Progenitor cell of endocrine pancreas (in vitro differentiated cells): ENCODE measurements at places on chromosomes 16 and 17. TPM values are rescaled to one million over a fixed set of nuclear protein-coding genes. Genes with fewer than 3 reads are reported as not detected.

GRCh38 chr16:86076606-86077005 is 177.6 kb downstream of the IRF8 start:
- H3K36me3 ChIP-seq, result no peaks in the 10 kb centered on the region
- no peak overlapping the region for H3K4me3 ChIP-seq

DNA sequence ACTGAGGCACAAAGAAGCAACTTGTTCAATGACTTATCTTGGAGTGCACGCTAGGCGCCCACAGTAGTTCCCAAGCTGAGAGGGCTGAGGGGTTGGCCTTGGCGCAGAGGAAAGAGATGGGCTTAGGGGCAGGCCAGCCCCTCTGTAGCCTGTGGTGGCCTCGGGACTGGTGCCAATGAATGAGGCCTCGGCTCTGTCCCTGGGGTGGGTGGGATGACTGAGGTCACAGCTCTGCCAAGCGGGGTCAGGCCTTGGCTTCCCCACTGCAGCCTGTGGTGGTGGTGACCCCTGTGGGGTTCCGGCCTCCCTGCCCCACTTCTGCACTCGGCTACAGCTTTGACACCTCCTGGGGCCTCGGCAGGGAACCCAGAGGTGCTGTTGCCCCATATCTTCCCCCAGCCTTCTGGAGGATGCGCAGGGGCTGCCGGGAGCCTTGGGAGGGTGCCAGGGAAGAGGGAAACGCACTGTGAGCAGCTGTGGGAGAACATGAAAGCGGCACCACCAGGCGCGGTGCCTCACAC is 46.0 kb downstream of the BEAN1 start:
- no peak overlapping the region for H3K27ac ChIP-seq
- H3K36me3 ChIP-seq, result no peaks in the 10 kb centered on the region
- peaks cover 44% of the 10 kb centered on the region for H3K27me3 ChIP-seq

DNA sequence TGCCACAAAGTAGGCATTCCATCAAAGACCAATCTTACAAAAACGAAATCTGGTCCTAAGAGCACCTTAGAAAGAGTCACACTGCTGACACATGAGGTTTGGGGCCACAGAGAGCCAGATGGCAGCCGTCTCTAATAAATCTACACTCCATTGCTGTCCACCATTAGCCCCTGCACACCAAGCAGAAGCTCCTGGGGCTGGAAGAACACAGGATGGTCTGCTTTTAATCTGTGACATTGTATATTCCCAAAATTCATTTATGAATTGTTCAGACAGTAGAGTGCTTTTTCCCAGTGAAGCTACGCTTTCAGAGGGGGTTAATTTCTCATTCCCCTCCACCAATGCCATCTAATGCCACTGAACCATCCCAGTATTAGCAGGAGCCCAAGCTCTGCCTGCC is 1.6 kb downstream of the CYB561 start:
- peak overlapping the region; percentile 76 for H3K4me3 ChIP-seq
- peaks cover 6% of the 10 kb centered on the region for H3K4me1 ChIP-seq
- no peak for DNase-seq
- peaks cover 4% of the 10 kb centered on the region for H3K27me3 ChIP-seq

- H3K27me3 ChIP-seq, result peaks cover 25% of the 10 kb centered on the region
- H3K36me3 ChIP-seq, result peaks cover 2% of the 10 kb centered on the region
- H3K27ac ChIP-seq, result peak overlapping the region; percentile 56
- DNase-seq, result no peak
Measured at GRCh38 chr16:986925-987582, 5.5 kb downstream of the SOX8 start.

DNA sequence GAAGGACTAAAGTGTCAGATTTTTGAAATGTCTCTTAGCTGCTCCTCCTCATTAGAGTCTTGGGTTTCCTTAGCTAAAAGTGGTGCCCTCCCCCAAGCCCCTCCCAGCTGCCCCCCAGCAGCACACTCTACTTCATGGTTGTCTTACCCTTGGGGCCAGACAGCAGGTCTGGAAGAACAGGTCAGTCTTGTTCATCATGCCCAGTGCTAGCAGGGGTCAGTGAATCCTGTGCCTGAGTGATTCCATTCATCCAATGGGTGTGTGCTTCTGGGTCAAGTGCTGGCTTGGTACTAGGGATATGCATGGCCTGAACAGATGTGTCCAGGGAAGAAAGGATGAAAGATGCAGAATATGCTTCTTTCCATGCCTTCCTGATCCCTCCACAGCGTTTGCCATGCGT is 93.2 kb downstream of the GNAO1 start:
- H3K27me3 ChIP-seq, result no peaks in the 10 kb centered on the region
- H3K36me3 ChIP-seq, result no peaks in the 10 kb centered on the region
- no peak overlapping the region for H3K4me3 ChIP-seq
- no peaks in the 10 kb centered on the region for H3K4me1 ChIP-seq
- DNase-seq, result no peak

GRCh38 chr17:78268191-78268874 is 36.9 kb downstream of the TMEM235 start:
- peak overlapping the region; percentile 42 for H3K4me3 ChIP-seq
- H3K27ac ChIP-seq, result peak overlapping the region; percentile 90
- DNase-seq, result no peak
- H3K4me1 ChIP-seq, result peaks cover 50% of the 10 kb centered on the region

- no peak overlapping the region for H3K27ac ChIP-seq
- H3K4me1 ChIP-seq, result peaks cover 25% of the 10 kb centered on the region
- H3K27me3 ChIP-seq, result peaks cover 20% of the 10 kb centered on the region
- no peak overlapping the region for H3K4me3 ChIP-seq
- no peak for DNase-seq
Measured at GRCh38 chr16:54489225-54490111, 202.9 kb upstream of the IRX3 start.

GRCh38 chr16:50593410-50594150 is 45.4 kb downstream of the NKD1 start:
- peak overlapping the region; percentile 64 for H3K27ac ChIP-seq
- no peak overlapping the region for H3K4me3 ChIP-seq
- H3K4me1 ChIP-seq, result no peaks in the 10 kb centered on the region
- no peaks in the 10 kb centered on the region for H3K36me3 ChIP-seq
- no peaks in the 10 kb centered on the region for H3K27me3 ChIP-seq

- DNase-seq, result no peak
- H3K27me3 ChIP-seq, result no peaks in the 10 kb centered on the region
- peaks cover 31% of the 10 kb centered on the region for H3K36me3 ChIP-seq
- peak overlapping the region; percentile 59 for H3K27ac ChIP-seq
- H3K4me3 ChIP-seq, result no peak overlapping the region
- peaks cover 35% of the 10 kb centered on the region for H3K4me1 ChIP-seq
Measured at GRCh38 chr17:46167826-46168569, 25.2 kb downstream of the KANSL1 start.

DNA sequence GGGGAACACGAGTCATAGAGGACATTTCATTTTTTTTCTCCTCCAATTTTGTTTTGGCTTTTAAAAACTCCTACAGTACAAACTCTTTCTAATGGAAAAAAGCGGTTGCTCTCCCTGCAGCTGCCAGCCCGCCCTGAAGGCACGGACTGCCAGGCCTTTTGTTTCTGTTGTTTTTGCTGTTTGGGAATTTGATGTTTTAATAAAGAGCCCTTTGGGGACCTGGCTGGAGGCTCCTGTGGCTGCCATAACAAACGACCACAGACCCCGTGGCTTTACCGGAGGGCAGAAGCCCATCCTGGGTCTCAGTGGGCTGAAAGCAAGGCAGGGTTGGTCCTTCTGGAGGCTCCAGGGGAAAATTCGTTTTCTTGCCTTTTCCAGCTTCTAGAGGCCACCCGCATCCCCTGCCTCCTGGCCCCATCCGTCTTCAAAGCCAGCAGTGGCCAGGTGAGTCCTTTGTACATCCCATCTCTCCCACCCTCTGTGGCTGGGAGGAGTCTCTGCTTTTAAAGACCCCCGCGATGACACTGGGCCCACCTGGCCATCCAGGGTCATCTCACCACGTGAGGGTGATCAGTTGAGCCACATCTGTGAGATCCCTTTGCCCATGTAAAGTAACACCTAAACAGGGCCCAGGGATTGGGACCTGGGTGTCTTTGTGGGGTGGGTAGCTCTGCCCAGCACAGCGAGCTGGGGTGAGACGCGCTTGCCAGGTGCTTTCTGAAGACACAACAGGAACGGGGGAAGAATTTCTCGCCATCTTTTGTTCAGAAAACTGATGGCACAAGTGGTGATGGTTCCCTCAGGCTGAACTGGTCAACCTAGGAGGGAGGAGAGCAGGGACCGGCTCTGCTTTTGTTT is 113.9 kb downstream of the BANP start:
- H3K27ac ChIP-seq, result no peak overlapping the region
- no peaks in the 10 kb centered on the region for H3K27me3 ChIP-seq
- peaks cover 1% of the 10 kb centered on the region for H3K4me1 ChIP-seq
- H3K36me3 ChIP-seq, result peaks cover 11% of the 10 kb centered on the region
- DNase-seq, result no peak

DNA sequence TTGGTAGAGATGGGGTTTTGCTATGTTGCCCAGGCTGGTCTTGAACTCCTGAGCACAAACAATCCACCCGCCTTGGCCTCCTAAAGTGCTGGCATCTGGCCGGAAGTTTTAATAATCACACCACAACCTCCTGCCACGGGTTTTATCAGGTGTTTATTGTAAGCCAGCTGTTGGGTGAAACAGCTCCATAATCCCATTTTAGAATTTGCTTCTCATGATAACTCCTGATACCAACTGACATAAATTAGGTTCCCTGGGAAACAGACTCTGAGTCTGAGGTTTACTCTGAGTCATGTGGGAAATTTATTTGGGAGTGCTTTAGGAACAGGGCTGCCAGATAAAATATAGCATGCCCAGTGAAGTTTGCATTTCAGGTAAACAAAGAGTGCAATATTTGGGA is 122.6 kb upstream of the MED13 start:
- no peaks in the 10 kb centered on the region for H3K27me3 ChIP-seq
- no peaks in the 10 kb centered on the region for H3K36me3 ChIP-seq
- peaks cover 15% of the 10 kb centered on the region for H3K4me1 ChIP-seq
- no peak overlapping the region for H3K4me3 ChIP-seq

The CACNG3 gene
- total RNA-seq, result not detected in 2 replicates

DNA sequence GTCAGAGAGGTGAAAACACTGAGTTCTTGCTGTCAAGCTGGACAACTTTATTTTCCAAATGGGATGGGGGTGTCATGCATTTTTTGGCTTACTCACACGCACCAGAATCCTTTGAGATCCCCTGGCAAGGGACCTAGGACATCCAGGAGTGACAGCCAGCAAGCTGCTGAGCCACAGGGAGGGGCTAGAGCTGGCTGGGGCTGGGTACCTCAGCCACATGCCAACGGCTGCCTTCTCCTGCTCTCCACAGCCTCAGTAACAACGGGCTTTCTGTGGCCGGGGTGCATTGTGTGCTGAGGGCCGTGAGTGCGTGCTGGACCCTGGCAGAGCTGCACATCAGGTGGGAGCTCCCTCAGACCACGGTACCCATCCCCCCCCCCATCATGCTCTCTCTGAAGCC is 47.6 kb downstream of the NLRC5 start:
- peaks cover 21% of the 10 kb centered on the region for H3K27me3 ChIP-seq
- H3K4me1 ChIP-seq, result no peaks in the 10 kb centered on the region
- no peak overlapping the region for H3K27ac ChIP-seq
- H3K36me3 ChIP-seq, result no peaks in the 10 kb centered on the region
- no peak for DNase-seq

The KRTAP3-2 gene
- not detected in 2 replicates for total RNA-seq

GRCh38 chr17:41096055-41096454 is 1.9 kb downstream of the KRTAP4-8 start:
- H3K4me1 ChIP-seq, result peaks cover 19% of the 10 kb centered on the region
- H3K4me3 ChIP-seq, result no peak overlapping the region
- no peak for DNase-seq
- no peaks in the 10 kb centered on the region for H3K36me3 ChIP-seq

- H3K4me1 ChIP-seq, result peaks cover 6% of the 10 kb centered on the region
- DNase-seq, result peak; percentile 52
- H3K27ac ChIP-seq, result peak within 1 kb of the TSS; percentile 74
- H3K36me3 ChIP-seq, result peaks cover 5% of the 10 kb centered on the region
- peaks cover 3% of the 10 kb centered on the region for H3K27me3 ChIP-seq
Measured at GRCh38 chr17:41835800-41836549, at the start of gene NT5C3B. Gene NT5C3B, minus strand, starts transcription at chr17:41836232. Its CDS starts 39 bp downstream, at chr17:41836193.

DNA sequence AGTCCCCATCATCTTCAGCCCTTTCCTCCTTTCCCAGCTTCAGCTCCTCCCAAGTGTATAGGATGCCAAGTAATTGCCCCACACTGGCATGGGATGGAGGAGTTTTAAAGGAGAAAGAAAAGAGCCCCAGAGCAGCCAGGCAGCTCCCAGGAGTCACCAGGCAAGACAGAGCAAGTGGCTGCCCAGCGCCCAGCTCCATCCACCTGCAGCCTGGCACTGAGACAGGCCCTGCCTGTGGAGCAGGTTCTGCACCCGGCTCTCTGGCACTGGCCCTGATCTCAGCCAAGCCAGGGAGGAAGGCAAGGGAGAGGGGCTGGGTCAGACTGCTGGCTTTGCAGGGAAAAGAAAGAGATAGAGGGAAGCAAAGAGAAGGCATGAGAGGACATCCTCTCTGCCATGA is 21.7 kb downstream of the FOXN1 start:
- no peak overlapping the region for H3K27ac ChIP-seq
- peaks cover 4% of the 10 kb centered on the region for H3K27me3 ChIP-seq
- no peak for DNase-seq
- no peaks in the 10 kb centered on the region for H3K36me3 ChIP-seq
- peaks cover 15% of the 10 kb centered on the region for H3K4me1 ChIP-seq

The TERB1 gene
- total RNA-seq, result 0.29 TPM in 1 of 2 replicates, not detected in the other

DNA sequence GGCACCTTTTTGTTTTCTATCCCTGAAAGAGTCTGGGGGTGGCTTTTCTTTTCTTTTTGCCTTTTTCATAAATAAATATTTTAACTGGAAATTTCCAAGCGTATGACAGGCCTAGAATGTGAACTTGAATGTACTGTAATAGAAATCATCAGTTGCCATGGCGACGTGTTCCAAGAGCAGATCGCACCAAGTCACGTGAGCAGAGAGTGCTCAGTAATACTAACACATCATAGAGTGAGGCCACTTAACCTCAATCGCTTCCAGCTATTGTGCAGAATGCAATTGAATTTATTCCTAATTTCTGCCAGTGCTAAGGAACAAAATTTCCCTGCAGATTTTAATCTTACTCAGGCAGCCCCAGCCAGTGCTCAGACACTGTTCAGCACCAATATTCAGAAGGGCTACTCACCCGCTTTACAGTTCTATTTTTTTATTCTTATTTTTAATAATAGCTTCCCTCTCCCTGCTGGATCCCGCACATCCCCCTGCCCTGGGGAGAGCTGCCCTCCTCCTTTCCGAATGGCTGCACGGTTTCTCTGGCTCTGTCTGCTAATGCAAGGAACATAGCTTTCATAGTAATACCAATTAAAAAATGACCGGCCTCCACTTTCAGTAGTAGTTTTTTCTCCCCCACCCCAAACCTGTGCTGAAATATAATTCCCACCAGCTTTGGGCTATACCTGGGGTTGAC is 26.2 kb upstream of the PMFBP1 start:
- H3K36me3 ChIP-seq, result no peaks in the 10 kb centered on the region
- H3K4me3 ChIP-seq, result no peak overlapping the region
- H3K4me1 ChIP-seq, result peaks cover 51% of the 10 kb centered on the region

GRCh38 chr17:45391291-45391690 is 41.4 kb downstream of the ARHGAP27 start:
- DNase-seq, result no peak
- peaks cover 1% of the 10 kb centered on the region for H3K4me1 ChIP-seq
- H3K27ac ChIP-seq, result no peak overlapping the region
- peaks cover 42% of the 10 kb centered on the region for H3K27me3 ChIP-seq
- H3K4me3 ChIP-seq, result no peak overlapping the region
- H3K36me3 ChIP-seq, result peaks cover 4% of the 10 kb centered on the region
